ENCODE measurements at places on chromosomes 7 and 10.

DNA sequence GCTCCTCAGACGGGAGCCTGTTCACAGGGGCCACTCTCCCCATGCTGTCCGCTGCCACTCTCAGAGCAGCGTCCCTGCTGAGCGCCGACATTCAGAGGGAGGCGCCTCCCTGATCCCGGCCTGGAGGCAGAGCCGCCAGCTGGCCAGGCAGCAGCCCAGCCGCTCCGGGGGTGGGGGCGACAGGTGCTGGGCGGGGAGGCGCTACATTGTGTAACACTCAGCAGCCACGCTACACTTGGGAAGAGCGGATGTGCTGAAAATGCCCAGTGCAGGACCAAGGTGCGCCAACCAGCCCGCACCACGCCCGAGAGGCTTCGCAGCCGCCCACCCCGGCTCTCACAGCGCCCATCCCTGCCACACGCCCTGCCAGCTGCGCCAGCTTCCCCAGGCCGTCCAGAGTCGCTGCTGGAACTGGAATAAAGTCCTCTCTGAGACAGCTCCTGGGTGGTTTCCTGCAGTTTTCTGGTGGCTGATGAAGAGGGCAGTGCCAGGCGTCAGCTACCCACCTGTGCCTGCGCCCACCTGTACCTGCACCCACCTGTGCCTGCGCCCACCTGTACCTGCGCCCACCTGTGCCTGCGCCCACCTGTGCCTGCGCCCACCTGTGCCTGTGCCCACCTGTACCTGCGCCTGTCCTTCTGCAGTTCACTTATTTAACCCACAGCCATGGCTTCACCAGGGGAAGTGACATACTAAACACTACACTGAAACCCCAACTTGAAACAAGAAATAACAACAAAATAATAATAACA, 25.7 kb downstream of the STK32C start:
- DNase-seq: no peak

DNA sequence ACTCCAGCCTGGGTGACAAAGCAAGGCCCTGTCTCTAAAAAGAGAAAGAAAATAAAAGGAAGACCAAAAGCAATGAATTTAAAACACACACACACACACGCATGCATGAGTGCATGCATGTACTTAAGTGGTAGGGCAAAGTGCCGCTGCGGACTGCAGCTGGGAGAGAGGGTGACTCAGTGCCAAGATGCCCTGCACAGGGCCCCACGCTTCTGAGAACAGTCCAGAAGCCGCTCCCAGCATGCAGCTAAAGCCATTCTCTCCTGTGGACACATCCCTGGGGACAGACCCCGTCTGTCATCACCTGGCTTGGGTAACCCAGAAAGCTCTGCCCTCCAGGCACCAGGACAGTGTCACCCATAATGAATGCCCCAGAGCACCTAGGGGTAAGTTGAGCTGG, 61.0 kb upstream of the MYL10 start:
- no peak for DNase-seq

DNA sequence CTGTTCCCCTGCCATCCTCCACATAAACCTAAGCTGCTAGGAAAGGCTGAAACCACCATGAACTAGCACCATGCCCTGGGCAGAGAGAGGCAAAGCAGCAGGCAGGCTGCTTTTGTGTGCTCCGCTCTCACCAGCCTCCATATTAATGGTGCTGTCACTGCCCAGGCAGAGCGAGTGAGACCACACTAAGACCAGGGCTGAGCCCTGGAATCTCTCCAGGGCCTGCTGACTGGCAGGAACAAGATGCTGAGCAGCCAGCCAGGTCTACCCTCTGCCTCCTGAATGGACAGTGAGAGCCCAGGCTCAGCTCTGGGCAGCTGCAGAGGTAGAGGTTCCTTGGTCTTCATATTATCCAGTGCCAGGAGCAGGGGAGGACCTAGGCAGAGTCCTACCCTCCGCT, 1.6 kb upstream of the CRHR2 start:
- no peak for DNase-seq

DNA sequence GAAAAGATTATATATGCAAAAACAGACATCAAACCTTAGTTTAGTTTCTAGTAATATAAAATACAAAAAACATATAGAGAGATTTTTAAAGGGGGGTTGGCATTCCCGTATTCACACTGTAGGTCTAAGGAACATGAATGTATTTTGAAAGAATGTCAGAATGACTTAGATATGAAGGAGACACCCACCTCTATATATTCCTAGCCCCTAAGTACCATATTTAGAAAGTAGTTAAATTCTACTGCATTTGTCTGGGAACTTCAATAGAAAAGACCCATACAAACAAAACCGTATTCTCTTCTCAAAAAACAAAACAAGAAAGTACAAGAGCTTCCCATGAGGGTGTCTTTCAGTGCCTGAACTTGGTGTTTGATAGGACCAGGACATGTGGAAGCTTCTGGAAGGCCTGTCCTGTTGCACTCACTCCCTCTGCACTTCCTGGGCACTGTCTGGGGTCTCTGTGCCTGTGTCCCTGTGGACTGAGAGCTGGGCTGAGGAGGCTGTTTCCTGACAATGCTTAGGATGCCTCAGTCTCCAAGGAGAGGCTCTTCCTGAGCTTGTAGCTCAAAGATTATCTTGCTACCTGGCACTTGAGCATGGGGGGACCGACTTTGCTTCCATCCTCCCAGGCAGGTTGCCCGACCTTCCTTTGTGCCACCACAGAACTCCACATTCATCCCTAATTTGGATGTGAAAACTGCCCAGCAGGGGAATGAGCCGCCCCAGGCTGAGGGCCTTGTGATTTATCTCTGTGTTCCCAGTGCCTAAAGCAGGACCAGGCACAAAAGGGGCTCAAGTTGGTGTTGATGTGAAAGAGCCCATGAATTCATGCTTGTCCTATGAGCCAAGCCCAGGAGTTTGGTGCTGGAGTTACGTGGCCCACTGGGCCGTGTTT, 44.4 kb upstream of the KLF6 start:
- DNase-seq: no peak

GRCh38 chr10:103696411-103697145, 158.8 kb downstream of the SH3PXD2A start:
- DNase-seq: peak; percentile 85

DNA sequence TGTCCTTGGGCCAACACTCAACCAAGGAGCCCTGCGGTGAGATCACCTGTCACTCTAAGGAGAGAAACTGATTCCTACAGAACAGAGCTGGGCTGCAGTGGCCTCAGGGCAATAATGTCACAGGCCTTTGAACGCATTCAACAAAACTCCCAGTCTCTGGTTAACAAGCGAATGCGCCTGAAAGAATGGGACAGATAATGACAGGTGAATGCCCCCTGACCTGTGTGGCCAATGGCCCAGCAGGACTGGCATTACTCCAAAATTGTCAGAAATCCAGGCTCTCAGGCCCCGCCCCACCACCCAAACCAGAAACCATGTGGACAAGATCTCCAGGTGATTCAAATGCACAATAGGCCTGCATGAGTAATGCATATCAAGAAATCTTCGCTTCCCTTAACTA, 277.7 kb upstream of the KLF6 start:
- no peak for DNase-seq

DNA sequence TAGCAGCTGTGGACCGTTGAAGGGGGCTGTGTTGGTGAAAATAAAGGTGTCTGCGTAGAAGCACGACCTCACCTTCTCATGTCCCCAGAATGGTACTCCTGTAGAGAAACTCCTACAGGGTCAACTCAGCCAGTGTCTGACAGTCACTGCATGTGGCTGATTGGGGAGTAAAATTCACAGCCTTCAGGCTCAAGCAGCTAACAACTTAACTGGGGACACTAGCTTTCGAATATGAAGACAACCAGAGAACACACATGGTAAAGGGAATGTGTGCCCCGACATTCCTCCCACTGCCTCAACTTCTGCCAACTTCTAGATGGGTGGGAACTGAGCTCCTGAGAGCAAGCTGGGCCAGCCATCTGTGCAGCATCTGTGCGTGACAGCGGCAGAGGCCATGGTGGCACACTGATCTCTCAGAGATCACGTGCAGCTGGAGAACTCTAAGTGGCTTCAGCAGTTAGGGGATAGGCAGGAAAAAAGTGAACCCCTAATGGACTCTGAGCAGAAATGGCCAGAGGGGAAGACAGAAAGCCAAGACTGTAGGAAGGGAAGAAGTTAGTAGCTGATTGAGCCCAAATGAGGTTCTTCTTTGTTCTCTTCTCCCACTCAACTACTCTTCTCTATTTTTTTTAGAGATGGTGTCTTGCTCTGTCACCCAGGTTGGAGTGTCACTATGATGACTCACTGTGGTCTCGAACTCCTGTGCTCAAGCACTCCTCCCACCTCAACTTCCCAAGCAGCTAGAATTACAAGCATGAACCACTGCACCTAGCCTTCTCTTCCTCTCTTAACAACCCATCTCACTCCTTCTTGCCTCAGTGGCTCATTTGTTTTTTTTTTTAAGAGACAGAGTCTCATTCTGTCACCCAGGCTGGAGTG, 280.8 kb downstream of the ZEB1 start:
- DNase-seq: no peak

DNA sequence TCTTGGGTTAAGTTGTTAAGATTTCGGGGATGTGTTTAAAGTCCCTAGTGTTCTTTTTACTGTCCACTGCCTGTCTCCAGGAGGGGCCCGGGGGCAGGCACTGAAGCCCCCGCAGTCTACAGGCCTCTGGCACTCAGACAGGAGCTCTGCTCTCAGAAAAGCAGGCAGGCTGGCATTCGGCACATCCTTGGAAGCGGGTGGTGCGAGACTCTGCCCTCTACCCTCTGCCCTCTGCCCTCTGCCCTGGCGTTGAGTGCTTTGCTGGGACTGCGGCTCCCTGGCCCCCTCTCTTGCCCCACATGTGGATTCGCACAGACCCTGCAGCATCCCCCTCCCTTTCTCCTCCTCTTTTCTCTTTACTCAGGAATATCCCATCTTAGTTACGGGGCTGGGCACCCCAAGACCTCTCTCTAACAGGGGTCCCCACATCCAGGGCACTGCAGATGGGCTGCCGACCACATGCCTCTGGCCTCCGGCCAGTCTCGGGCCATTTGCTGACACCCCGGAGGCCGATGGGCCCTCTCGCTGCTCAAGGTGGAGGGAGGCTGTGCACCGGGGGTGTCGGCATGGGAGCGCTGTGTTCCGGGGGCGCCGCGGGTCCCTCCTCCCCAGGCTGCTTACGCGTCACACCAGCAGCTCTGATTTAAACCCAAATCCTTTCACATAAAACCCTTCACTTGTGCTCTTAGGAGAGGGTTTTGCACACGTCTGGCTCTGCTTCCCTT, 479.9 kb downstream of the DNAJB6 start:
- DNase-seq: no peak

DNA sequence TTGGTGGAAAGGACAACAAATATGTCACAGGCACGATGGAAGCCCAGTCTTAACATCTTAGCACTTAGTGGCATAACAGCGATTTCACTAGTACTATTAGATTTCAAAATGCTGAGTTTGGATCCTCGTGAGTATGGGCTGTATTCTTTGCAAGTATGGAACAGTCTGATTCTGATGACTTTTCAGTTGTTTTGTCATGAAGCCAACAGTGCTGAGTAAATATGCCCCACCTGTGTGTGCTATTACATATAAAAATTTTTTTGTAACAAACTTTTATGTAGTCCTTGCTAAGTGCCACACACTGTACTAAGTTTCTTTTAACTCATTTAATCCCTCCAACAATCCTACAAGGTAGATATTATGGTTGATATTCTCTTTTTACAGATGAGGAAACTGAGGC, 30.8 kb downstream of the MTURN start:
- no peak for DNase-seq

- no peak for DNase-seq
These were observed 70.1 kb downstream of the RNF133 start for GRCh38 chr7:122628651-122629411.

GRCh38 chr10:126111516-126111915, 215.2 kb downstream of the FANK1 start:
- DNase-seq: no peak

DNA sequence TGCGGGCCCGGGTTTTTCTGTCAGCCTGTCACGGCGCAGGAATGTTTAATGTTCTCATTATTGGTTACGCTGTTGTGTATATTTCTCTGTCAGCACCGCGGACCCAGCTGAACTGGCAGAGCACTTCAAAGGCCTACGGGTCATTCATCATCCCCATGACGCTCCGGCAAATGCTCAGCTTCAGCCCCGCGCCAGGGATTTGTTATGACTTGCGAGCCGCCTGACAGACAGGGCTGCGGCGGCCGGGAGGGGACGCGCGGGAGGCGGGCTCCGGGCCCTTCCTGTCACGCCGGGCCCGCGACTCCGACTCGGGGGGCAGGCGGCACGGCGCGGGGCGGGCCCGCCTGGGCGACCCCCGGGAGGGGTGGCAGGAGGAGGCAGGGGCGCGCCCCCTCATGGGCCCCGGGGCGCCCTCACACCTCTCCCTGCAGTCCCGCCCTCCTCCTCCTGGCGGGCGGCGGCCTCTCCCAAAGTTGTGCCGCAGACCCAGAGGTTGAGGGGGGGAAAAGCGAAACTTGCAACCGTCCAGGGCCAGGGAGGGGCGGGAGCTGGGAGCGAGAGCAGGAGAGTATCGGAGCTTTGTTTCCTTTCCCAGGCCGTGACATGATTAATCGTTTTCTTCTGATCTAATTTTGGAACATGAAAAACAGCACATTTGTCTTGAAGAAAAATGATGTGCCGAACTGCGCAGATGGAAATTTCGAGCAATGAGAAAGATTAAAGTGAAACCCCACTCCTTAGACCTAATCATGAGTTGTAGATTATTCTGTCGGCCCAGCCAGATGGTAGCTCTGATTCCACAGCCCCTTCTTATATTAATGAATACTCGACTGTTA, 59.3 kb upstream of the COMTD1 start:
- DNase-seq: peak; percentile 63

GRCh38 chr7:150432915-150433892, 17.2 kb upstream of the GIMAP8 start:
- no peak for DNase-seq

- no peak for DNase-seq
These were observed 135.5 kb downstream of the ZNF22 start for GRCh38 chr10:45136256-45136655.

DNA sequence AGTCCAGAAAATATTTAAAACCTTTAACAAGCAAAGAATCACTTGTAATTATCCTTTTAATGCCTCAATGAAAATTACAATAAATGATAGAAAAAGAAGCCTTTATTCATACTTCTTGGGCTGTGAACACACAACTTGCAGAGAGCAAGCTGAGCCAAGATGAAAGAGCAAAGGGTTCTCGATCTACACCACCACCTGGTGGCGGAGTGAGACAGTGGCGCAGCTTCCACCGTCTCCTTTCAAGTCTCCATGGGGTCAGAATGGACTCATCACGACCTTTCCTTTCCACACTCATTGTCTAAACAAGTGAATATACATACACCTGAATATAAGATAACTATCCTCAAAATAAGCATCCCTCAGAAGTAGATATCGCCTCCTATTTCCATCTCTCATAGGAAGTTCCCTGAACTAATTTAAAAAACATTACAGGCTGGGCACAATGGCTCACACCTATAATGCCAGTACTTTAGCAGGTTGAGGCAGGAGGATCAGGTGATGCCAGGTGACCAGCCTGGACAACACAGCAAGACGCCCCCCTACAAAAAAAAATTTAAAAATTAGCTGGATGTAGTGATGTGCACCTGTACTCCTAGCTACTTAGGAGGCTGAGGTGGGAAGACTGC, 40.7 kb downstream of the ATE1 start:
- DNase-seq: peak; percentile 21

DNA sequence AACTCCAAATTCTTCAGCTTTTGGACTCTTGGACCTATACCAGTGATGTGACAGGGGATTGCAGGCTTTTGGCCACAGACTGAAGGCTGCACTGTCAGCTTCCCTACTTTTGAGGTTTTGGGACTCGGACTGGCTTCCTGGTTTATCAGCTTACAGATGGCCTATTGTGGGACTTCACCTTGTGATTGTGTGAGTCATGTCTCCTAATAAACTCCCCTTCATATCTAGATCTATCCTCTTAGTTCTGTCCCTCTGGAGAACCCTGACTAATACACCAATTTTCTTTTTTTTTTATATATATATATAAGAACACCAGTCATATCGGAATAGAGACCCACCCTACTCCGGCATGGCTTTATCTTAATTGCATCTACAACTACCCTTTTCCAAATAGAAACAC, 166.8 kb downstream of the ETV1 start:
- DNase-seq: no peak

Data from activated CD4-positive, alpha-beta T cell treated with anti-CD3 and anti-CD28 coated beads for 4 hours (primary cell).